ENCODE measurements at places on chromosomes 4 and X. TPM values are rescaled to one million over a fixed set of nuclear protein-coding genes. Genes with fewer than 3 reads are reported as not detected.
A peak's percentile ranks its signal among the peaks of the same experiment; 100 is the strongest.

HCCS gene
- total RNA-seq: 44.9 TPM

SSX2B gene
- total RNA-seq: not detected

SLIT2 gene
- total RNA-seq: 28.7 TPM

BST1 gene
- total RNA-seq: 0.69 TPM

SH3RF1 gene
- 21.0 TPM for total RNA-seq

JAKMIP1 gene
- 0.75 TPM for total RNA-seq

CSAG3 gene
- not detected for total RNA-seq

FDCSP gene
- total RNA-seq: not detected

DNA sequence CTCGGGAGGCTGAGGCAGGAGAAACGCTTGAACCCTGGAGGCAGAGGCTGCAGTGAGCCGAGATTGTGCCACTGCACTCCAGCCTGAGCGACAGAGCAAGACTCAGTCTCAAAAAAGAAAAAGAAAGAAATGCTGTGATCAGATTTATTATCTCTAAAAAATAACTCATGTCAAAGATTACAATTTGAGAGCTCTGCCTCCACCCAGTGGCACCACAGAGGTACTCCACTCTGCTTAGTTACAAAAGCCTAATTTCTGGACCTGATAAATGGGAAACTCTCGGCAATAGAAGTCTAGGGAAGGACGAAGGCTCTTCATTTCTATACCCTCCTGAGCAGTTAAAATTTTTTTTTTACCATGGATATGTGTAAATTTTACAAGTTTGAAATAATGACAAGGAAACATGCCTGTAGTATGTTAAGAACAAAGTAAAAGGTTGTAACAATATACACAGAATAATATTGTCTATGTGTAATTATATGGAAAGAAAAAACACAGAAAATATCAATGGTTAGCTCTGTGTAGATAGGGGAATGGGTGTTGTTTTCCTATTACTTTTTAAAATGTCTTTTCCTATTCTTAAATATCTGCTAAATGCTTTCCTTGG, 149.8 kb downstream of the STIM2 start:
- peak; percentile 66 for DNase-seq

DNA sequence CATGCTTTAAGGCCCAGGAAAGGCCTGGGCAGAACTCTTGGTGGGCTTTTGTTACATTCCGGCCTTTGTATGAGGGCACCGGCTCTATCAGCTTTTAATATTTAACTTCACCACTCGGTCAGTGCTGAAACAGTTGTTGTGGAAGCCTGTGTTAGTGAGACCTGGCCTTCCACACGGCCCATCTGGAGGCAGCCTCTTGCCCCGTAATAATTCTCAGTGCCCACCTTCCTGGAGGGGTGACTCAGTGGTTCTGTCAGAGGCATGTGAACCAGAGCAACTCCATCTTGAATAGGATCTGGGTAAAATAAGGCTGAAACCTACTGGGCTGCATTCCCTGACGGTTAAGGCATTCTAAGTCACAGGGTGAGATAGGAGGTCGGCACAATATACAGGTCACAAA, 162.0 kb upstream of the STS start:
- DNase-seq: no peak

- no peak for DNase-seq
Observed at GRCh38 chrX:136417806-136418205, 69.9 kb upstream of the BRS3 start.

DNA sequence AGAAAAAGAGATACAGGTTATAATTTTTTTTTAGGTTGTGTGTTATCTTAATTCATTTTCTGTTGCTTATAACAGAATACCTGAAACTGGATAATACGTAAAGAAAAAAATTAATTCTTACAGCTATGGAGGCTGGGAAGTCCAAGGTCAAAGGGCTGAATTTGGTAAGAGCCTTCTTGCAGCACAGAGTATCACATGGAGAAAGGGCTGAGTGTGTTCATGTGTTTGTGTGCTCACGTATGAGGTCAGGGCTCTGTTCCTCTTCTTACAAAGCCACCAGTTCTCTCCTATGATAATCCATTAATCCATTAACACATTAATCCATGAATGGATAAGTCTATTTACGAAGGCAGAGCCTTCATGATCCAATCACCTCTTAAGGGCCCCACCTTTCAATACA, 8.6 kb upstream of the RAB28 start:
- DNase-seq: no peak

DNA sequence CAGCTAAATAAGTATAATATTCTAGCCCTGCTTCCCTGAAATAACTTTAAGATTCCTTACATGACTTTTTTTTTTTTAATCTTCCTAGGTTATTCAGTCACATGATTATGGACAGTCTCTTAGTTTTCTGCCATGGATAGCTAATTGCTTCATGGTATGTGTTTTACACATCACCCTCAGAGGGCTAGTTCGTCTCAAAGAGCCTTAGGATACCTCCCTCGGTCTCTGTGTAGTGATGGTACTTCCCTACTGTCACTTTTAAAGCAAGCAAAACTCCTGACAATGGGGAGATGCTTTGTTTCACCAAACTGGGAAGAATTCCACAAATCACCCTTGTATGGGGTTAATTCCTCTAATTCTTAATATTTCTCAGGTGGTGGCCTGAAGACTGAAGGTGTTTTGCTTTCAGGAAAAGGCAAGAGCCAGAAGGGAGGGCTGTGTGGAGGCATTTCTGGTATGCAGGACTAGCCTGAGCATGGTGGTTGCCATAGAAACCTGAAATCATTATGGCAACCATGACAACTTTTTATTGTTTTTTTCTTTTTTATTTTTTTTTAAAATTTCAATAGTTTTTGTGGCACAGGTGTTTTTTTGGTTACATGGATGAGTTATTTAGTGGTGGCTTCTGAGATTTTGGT, 70.4 kb downstream of the BEX3 start:
- no peak for DNase-seq

DNA sequence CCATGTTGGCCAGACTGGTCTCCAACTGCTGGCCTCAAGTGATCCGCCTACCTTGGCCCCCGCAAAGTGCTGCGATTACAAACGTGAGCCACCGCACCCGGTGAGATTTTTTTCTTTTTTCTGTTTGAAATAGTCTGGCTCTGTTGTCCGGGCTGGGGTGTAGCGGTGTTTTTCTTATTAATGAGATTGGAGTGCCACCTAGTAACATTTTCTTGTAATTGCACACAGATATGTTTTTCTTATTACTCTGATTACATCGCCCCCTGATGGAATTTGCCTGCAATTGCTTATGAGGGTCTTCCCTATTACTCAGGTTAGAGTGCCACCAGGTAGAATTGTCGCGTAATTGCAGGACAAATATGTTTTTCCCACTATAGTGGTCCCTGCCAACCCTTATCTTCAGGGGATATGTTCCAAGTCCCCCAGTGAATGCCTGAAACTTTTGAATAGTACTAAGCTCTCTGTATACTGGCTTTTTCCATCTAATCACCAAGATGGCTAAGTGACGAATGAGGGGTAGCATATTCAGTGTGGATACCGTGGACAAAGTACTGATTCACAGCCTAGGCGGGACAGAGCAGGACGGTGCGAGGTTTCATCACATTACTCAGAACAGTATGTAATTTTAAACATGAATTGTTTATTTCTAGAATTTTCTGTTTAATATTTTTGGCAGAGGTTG, 8.6 kb upstream of the PDHA1 start:
- peak; percentile 55 for DNase-seq

- no peak for DNase-seq
Observed at GRCh38 chr4:177853229-177853628, 411.0 kb upstream of the AGA start.

- DNase-seq: no peak
Observed at GRCh38 chr4:89411539-89412309, 104.1 kb upstream of the GPRIN3 start.

- no peak for DNase-seq
Observed at GRCh38 chr4:188218392-188218791, 79.2 kb downstream of the TRIML1 start.

- peak; percentile 80 for DNase-seq
Observed at GRCh38 chr4:173211838-173212237, 43.2 kb downstream of the GALNT7 start.

- DNase-seq: no peak
Observed at GRCh38 chr4:173432430-173432829, 33.5 kb upstream of the SCRG1 start.

DNA sequence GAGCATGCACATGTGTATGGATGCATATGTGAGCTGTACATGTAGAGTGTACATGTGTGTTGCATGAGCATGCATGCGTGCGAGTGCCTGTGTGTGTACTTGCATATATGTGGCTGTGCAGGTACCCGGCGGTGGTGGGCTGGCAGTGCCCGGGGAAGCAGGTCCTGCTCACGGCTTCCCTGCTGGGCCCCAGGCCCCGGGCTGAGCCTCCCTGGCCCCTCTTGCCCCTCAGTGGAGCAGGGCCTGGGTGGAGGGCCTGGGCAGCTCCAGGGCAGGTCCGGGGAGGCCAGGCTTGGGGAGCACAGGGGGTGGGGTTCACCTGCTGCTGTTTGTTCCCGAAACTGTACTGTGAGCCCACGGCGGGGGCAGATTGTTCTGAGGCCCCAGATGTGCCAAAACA, 9.4 kb downstream of the NAT8L start:
- no peak for DNase-seq

GRCh38 chr4:41204400-41204978, 9.9 kb downstream of the APBB2 start:
- peak; percentile 68 for DNase-seq

DNA sequence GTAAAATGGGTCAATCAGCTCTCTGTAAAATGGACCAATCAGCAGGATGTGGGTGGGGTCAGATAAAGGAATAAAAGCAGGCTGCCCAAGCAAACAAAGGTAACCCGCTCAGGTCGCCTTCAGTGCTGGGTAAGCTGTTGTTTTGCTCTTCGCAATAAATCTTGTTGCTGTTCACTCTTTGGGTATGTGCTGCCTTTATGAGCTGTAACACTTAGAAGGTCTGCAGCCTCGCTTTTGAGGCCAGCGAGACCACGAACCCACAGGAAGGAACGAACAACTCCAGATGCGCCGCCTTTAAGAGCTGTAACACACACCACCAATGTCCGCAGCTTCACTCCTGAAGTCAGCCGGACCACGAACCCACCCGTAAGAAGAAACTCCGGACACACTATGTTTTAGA, 11.5 kb upstream of the CAMK2D start:
- DNase-seq: no peak

GRCh38 chrX:69603566-69604194, 12.2 kb upstream of the EDA start:
- no peak for DNase-seq

DNA sequence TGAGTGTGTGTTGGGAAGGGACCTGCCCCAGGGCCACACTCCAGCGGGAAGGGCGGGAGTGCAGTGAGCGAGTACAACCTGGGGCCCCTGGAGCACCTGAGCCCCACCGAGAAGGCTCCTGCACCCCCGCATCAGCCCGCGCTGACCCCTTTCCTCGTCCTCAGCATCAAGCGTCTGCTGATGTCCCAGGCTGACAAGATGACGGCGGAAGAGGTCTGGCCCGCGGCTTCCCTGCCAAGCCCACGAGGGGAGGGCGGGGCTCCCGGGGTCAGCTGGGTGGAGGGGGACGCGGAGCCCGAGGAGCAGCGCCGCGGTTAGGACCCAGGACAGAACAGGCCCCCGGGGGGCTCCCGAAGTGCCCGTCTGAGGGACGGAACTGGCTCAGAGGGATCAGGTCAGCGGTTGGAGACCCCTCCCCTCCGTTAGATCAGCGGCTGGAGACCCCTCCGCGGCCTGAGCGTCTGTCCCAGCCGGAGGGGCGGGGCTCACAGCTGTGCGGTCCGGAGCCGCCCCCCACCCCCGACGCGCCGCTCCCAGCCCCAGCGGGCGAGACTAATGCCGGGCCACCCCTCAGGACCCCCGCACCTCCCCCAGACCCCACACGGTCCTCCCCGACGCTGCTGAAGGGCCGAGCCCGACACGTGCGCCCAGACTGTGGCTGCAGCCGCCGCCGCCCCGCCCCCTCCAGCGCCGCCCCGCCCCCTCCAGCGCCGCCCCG, 6.7 kb downstream of the MYL5 start:
- DNase-seq: peak; percentile 52

DNA sequence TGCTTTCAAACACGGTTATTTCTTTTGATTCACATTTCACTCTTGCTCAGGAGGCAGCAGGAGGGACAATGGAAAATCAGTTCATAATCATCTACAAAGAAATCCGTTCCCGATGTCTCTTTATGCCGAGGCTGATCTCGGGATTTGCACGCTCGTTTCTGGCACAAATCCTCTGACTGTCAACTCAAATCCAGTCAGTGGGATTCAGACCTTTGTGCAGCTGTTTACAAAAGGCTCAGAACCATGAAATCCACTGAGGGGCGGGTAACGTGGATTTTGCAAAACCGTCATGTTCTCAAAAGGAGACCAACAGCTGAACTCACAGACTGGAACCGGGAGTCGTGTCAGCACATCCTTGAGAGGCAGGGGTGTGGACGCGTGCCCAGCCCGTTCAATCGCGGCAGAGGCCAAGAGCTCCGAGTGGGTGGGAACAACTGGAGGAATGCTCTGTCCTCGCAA, 46.4 kb downstream of the ACOX3 start:
- DNase-seq: no peak

- peak; percentile 16 for DNase-seq
Observed at GRCh38 chrX:12139934-12140611, 1.8 kb downstream of the FRMPD4 start.

GRCh38 chrX:50606300-50606950, 135.8 kb upstream of the DGKK start:
- DNase-seq: no peak

- DNase-seq: peak; percentile 93
Observed at GRCh38 chr4:117324851-117325491, 239.6 kb upstream of the TRAM1L1 start.

- DNase-seq: no peak
Observed at GRCh38 chr4:37223732-37224131, 20.8 kb upstream of the NWD2 start.

GRCh38 chr4:108350332-108350731, 181.6 kb upstream of the LEF1 start:
- DNase-seq: no peak

DNA sequence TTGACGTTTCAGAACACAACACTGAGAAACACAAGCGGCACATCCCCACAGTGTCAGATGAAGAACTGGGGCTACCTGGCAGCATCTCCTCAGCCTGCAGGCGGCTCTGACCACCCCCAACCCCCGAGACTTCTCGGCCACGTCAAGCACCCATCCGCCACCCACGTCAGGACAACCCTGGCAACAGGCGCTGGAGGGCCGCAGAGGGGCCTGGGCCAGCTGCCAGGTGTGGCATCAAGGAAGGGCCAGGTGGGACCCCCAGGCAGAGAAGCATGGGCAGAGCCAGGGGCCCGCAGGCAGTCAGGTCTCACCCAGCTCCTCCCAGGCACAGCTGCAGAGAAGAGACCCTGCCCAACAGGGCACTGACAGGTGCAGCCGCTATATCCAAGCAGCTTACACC, 22.3 kb downstream of the GAK start:
- no peak for DNase-seq

GRCh38 chr4:75940692-75941253, at the start of gene NAAA:
Gene NAAA (minus strand): TSS chr4:75941013. CDS start chr4:75940949, 64 bp downstream.
- DNase-seq: peak; percentile 55
